ENCODE measurements at places on chromosomes 5 and 9. TPM values are rescaled to one million over a fixed set of nuclear protein-coding genes. Genes with fewer than 3 reads are reported as not detected.
A peak's percentile ranks its signal among the peaks of the same experiment; 100 is the strongest.

DNA sequence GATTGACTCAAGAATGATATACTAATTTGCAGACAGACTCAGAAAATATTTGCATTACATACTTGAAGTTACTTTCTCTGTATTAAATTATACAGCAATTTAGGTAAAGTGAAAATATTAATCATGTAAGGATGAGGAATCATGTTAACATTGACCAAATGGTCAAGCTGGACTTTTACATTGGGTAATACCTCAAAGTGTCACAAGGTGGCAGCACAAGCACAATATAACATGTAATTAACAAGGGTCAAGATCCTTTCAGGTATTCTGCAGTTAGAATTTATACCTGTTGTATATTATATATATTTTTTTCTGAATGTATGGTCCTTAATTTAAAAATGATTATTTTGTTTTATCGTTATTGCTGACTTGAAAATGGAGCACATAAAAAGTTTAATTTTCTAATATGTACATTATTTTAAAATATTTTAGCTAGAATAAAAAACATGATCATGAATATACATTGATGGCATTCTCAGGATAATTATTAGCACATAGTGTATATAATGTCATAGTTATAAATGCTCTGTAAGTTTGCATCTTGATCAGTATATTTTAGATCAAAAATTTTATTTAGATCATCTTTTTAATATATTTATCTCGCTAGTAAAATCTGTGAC, 8.6 kb downstream of the HAPLN1 start:
- H3K4me3 ChIP-seq = no peak overlapping the region
- H3K27me3 ChIP-seq = no peaks in the 10 kb centered on the region
- no peaks in the 10 kb centered on the region for H3K36me3 ChIP-seq
- no peak overlapping the region for H3K27ac ChIP-seq

DNA sequence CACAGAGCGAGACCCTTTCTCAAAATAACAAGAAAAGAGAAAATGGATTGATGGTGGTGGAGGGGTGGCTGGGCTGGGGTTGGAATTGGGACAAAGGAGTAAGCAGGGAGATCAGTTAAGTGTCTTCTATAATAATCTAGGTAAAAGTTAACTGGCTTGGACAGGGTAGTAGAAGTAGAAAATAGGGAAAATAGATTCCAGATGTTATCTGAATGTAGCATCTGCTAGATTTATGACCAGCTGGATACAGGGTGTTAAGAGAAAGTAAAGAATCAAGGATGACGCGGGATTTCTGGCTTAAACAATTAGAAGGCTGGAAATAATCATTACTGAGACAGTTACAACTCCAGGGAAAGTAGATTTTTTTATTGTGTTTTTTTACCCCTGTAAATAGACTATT, 13.0 kb downstream of the PPP6C start:
- no peak overlapping the region for H3K27ac ChIP-seq
- H3K4me1 ChIP-seq = peaks cover 18% of the 10 kb centered on the region
- no peaks in the 10 kb centered on the region for H3K27me3 ChIP-seq
- H3K36me3 ChIP-seq = peaks cover 7% of the 10 kb centered on the region
- no peak for DNase-seq

DNA sequence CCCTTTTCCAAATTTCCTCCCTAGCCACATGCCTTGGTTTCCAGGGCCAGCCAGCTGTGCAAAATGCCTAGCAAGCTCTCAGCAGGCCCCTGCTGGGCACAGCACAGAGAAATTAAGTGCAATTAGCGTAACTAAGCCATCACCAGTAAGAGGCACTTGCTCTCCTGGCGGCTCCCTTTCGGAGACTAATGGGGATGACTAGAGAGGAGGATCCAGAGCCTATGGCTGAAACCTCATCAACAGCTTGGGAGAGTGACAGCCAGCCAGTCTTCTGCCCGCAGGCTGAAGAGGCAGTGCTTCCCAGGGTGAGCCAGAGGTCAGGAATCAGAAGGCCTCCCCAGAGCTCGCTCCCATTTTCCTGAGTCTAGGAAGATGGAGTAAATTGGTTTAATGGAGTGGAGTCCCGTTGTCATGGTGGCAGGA, 108.4 kb downstream of the KCNIP1 start:
- H3K4me3 ChIP-seq = no peak overlapping the region
- no peaks in the 10 kb centered on the region for H3K36me3 ChIP-seq
- DNase-seq = no peak
- H3K27ac ChIP-seq = no peak overlapping the region
- H3K4me1 ChIP-seq = no peaks in the 10 kb centered on the region

DNA sequence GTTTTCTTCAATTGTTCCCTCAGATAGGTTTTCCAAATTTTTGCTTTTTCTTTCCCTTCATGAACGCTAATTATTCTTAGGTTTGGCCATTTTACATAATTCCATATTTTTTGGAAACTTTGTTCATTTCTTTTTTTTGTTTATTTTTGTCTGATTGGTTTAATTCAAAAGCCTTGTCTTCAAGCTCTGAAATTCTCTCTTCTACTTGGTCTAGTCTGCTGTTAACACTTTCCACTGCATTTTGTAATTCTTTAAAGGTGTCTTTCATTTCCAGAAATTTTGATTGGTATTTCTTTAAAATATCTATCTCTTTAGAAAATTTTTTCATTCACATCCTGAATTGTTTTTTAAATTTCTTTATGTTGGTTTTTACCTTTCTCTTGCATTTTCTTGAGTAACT, 63.9 kb upstream of the VLDLR start:
- peaks cover 6% of the 10 kb centered on the region for H3K4me1 ChIP-seq
- no peak overlapping the region for H3K27ac ChIP-seq
- no peaks in the 10 kb centered on the region for H3K36me3 ChIP-seq

DNA sequence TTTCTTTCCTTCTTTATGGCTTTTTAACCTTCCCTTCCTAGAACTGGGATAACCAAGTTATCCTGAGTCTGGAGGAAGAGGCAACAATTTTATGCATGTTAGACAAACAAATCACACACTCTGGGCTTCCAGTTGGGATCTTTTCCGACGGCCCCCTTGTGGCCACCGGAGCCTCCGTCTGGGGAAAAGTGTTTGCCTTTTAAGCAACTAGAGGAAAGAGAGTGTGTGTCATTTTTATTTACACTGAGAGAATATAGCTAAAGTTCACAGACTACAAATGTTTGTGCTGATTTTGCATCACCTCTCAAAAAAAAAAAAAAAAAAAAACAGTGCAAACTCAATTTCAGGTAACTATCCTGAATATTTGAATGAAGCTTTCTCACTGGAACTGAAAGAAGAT, 126.2 kb downstream of the SEMA6A start:
- no peaks in the 10 kb centered on the region for H3K27me3 ChIP-seq
- no peak overlapping the region for H3K27ac ChIP-seq
- no peak overlapping the region for H3K4me3 ChIP-seq
- H3K4me1 ChIP-seq = peaks cover 6% of the 10 kb centered on the region
- peaks cover 14% of the 10 kb centered on the region for H3K36me3 ChIP-seq

DNA sequence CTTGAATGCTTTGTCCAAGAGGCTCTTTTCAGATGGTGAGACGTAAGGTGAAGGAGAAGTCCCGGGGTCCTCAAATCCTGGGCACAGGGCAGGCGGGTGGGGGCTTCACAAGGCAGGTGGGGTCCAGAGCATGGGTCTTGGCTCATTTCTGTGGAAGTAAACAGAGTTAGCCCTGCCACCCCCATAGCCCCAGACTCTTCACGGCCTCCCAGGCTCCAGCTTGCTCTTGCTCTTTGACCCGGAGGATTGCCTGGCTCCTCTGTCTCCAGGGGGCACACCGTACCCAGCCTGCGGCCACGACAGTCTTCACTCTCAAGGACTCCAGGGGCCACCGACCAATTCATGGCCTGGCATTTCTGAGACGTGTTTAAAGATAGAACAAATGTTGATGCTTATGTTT, 28.8 kb upstream of the POMT1 start:
- H3K4me1 ChIP-seq = no peaks in the 10 kb centered on the region
- H3K27ac ChIP-seq = no peak overlapping the region
- DNase-seq = no peak
- no peak overlapping the region for H3K4me3 ChIP-seq
- no peaks in the 10 kb centered on the region for H3K27me3 ChIP-seq

DNA sequence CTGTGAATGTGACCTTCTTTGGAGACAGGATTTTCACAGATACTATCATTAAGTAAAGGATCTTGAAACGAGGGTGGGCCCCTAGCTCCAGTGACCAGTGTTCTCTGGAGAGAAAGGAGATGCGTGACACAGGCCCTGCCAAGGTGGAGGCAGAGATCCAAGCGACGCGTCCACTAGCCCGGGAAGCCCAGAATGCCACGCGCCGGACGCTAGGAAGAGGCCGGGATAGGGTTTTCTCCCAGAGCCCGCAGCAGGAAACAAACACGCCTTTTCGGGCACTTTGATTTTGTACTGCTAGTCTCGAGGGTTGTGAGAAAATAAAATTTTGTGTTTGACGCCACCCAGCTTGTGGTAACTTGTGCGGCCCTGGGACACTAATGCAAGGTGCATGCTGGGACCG, 29.6 kb upstream of the VDAC1 start:
- H3K36me3 ChIP-seq = no peaks in the 10 kb centered on the region
- no peaks in the 10 kb centered on the region for H3K4me1 ChIP-seq
- no peak for DNase-seq

GRCh38 chr5:4674166-4674565, 466.0 kb upstream of the ADAMTS16 start:
- no peak overlapping the region for H3K4me3 ChIP-seq
- no peak overlapping the region for H3K27ac ChIP-seq
- no peaks in the 10 kb centered on the region for H3K27me3 ChIP-seq
- no peak for DNase-seq
- no peaks in the 10 kb centered on the region for H3K4me1 ChIP-seq
- no peaks in the 10 kb centered on the region for H3K36me3 ChIP-seq

- peaks cover 6% of the 10 kb centered on the region for H3K4me1 ChIP-seq
- H3K27ac ChIP-seq = no peak within 1 kb of the TSS
These were observed at the start of gene CDH10 for GRCh38 chr5:24644761-24645160. Gene CDH10 (minus strand): TSS chr5:24644978. CDS start chr5:24593490, 51,488 bp downstream.

DNA sequence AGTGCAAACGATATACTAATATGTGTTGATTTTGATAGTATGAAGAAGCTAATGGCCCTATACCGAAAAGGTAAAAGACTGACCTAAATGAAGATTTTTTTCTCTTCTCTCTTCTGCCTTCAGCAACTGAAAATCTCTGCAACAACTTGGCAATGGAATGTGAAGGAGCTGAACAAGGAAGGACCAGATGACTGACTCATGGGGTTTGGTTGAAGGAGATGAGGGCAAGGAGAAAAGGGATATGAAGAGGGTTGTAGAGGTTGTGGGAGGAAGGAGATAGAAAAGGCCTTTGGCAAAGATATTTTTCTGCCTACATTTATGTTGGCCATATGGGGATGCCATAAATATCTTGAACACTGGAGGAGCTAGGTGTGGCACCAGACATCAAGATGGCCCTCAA, 129.7 kb upstream of the CHD1 start:
- DNase-seq = no peak
- no peaks in the 10 kb centered on the region for H3K36me3 ChIP-seq
- no peak overlapping the region for H3K4me3 ChIP-seq
- H3K4me1 ChIP-seq = no peaks in the 10 kb centered on the region

DNA sequence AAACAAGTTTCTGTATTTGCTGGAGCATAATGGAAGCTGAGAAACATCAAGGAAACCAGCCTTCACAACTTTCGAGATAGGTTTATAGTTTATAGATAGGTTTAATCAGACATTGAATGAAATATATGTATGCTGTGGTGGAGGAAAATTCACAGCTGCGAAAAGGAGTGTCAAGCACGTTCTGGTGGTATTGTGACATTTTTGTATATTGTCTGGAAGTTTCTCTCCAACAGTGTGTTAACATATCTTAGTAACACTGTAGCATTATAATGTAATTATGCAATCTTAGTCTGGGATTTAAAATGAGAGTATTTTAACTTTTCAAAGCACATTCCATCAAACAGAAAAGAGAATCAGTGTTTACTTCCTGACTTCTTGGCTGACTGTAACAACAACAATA, 50.0 kb downstream of the FCHO2 start:
- no peak overlapping the region for H3K4me3 ChIP-seq
- H3K27me3 ChIP-seq = no peaks in the 10 kb centered on the region
- H3K36me3 ChIP-seq = peaks cover 7% of the 10 kb centered on the region
- DNase-seq = no peak
- no peaks in the 10 kb centered on the region for H3K4me1 ChIP-seq

DNA sequence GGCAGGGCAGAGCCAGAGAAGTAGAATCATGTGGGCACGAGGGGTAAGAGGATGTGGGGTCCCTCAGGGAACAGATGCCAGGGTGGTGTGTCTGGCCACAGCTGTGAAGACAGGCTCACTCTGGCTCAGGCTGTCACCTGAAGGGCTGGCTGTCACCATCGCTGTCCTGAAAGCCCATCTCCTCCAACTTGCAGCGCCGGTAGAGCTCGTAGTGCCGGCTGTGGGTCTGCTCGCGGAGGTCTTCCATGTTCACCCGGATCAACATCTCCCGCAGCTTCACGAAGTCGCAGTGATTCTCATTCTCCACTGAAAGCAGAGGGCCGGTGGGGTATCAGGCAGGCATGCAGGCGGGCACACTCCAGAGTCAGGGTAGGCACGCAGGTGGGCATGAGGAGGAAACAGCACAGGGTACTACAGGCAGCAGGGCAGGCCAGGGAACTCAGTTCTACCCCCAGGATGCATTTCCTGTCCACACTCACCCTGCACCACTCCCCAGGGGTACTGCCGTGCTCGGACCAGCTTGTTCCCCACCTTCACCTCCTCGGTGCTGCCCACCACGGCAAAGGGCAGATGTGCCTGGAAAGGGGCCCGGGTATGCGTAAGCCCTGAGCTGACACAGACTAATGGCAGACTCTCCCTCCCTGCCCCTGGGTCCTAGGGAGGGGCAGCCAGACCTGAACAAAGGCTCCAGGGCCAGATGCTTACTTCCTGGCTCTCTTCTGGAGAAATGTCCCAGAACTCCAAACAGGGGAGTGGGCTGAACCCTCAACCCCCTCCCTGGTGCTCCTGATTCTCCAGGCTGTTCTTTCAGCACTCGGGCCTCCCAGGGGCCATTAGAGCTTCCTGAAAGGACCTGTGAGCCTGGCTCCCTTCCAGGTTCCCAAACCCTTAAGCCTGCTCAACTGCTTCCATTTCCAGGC, 14.4 kb downstream of the CCNI2 start:
- no peak overlapping the region for H3K27ac ChIP-seq
- no peak overlapping the region for H3K4me3 ChIP-seq
- DNase-seq = peak; percentile 51
- H3K27me3 ChIP-seq = no peaks in the 10 kb centered on the region

DNA sequence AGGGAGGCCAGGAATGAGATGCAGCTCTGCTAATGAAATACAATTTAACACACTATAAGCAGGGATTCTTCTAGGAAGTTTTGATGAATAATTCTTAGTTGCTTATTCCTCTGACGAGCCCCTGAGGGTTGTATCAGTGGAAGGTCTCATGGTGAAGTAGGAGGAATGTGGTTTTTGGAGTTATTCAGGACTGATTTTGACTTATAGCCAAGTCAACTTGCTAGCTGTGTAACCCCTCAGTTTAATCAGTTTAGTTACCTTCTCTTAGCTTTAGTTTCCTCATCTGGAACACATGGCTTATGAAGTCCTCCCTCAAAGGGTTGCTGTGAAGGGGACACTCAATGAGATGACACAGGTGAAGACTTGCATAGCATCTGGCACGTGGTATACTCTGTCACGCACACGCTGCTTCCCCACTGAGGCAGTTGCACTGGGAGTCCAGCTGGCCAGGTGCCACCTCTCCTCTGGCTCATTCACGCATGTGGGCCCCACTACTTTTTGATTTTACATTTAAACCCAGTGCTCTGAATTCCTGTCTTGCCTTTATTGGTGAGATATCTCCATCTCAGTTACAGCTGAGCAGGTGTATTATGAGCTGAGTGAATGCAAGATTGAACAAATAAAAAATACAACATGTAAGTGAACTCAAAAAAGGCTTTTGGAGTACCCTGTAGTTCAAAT, 415.0 kb downstream of the ARHGEF28 start:
- no peaks in the 10 kb centered on the region for H3K27me3 ChIP-seq
- H3K4me3 ChIP-seq = no peak overlapping the region
- no peak for DNase-seq

Gene TRPM3
- 0.10 TPM for total RNA-seq

Gene AGXT2
- not detected for total RNA-seq

Gene CAMK4
- 36.7 TPM for total RNA-seq

Gene SHOC1
- total RNA-seq = 0.79 TPM

Data from upper lobe of left lung (tissue), 6 donors.